ENCODE measurements at places on chromosomes 12 and 14.

GRCh38 chr12:47894068-47894467, 10.7 kb downstream of the VDR start:
- no peak for DNase-seq

DNA sequence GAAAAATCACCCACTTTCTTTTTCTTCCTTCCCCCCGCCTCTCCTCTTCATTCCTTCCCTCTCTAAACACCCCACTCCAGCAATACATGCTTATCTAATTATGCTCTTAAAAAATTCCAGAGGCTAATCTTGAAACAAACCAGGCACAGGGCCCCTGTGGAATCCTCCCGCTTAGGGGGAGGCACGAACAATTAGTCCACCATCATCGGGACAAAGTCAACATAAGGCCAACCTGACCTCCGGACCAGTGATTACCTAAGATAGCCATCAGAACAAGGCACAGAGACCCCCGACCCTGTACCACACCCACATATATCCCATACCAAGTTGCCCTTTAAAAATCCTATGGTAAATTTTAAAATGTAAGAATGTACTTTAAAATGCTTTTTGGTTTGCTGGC, 47.1 kb downstream of the KIF21A start:
- no peak for DNase-seq

DNA sequence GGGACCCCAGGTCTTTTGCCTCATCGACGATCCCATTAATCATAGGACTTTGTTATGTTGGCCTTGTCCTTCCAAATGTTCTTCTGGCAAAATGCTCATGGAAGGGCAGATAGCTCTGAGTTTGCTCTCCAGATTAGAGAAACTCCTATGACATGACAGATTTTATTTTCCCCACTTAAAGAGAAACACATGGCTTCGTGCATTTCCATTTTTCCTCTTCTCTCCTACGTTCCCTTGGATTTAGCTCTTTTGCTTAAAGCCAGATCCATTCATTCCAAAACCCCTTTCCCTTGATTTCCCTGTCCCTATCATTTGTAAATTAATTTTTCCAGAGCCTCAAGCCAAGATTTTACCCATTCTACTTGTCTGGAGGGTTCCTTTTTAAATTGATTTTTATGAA, 2.9 kb downstream of the PRIMA1 start:
- no peak for DNase-seq

- no peak for DNase-seq
These were observed 460.9 kb upstream of the SYT1 start for GRCh38 chr12:78403681-78404080.

GRCh38 chr14:55530464-55530863, 49.5 kb upstream of the KTN1 start:
- DNase-seq, result no peak
